Activated T-helper 1 cell treated with anti-CD3 and anti-CD28 coated beads, Interleukin-2, amount 50 U/mL, for 16 hours (primary cell): ENCODE measurements at places on chromosomes 4 and X.

- DNase-seq: no peak
Measured at GRCh38 chr4:41600243-41600912, 62.4 kb downstream of the LIMCH1 start.

GRCh38 chr4:2186133-2186864 lies 55.6 kb downstream of the HAUS3 start:
- no peak for DNase-seq

- DNase-seq: no peak
Measured at GRCh38 chrX:111339212-111339611, 68.9 kb upstream of the CAPN6 start.

GRCh38 chr4:52957835-52958631 lies 95.9 kb downstream of the RASL11B start:
- no peak for DNase-seq

DNA sequence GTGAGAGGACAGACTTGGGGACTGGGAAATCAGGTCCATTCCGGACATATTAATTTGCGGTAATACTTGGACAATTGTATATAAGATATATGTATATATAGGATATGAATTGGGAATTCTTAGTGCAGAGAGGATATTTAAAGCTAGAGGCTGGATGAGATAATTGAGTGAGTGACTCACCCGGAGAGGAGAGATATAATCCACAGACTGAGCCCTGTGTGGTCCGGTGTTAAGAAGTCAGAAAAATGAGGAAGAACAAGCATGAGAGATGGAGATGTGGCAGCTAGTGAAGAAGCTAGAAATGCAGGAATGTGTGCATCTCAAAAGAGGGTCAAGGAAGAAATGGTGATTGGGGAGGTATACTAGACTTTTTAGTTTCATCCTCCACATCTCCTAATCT lies 336.2 kb downstream of the SLC7A11 start:
- DNase-seq: no peak

- DNase-seq: no peak
Measured at GRCh38 chr4:174423257-174423944, 98.9 kb downstream of the HPGD start.

DNA sequence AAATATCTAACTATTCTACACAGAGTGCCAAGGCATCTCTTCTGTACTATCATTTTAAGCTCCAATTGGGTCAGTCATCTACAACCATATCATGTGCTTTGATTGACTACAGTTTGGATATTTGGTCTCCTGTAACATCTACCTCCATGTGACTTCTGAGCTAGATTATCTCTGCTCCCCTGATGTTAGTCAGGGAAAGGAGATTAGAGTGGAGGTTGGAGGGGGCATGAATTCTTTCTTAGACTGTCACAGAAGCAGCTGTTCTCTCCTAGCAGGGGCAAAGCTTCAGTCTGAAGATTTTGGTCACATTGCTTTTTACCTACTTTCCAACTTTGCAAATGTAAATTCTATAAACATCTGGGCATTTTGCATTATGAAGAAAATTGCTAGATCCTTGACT lies 62.6 kb upstream of the C4orf54 start:
- no peak for DNase-seq

- DNase-seq: no peak
Measured at GRCh38 chrX:8192276-8192675, 21.2 kb upstream of the VCX2 start.

DNA sequence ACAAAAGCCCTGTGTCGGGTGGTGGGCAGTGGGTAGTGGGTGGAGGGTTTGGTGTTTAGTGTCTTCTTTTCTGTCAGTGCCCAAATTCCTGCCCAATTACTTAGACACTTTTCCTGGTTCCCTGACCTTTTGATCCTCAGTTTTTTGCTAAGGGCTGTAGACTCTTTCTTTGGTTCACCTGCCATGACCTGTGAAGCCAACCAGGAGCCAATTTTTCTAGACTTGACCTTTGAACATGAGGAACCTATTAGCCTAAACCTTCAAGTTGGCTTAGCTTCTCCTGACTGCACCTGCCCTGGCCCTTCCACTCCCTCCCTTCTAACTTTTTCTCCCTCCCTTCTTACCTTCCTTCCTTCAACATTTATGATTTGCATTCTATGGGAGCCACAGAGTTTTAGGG lies 94.5 kb downstream of the MID1IP1 start:
- no peak for DNase-seq

- no peak for DNase-seq
Measured at GRCh38 chrX:136619899-136620505, 28.0 kb upstream of the CD40LG start.

GRCh38 chrX:49270249-49270921 lies 792 bp downstream of the PPP1R3F start:
- no peak for DNase-seq

- DNase-seq: no peak
Measured at GRCh38 chrX:109382332-109382731, 99.6 kb downstream of the GUCY2F start.

DNA sequence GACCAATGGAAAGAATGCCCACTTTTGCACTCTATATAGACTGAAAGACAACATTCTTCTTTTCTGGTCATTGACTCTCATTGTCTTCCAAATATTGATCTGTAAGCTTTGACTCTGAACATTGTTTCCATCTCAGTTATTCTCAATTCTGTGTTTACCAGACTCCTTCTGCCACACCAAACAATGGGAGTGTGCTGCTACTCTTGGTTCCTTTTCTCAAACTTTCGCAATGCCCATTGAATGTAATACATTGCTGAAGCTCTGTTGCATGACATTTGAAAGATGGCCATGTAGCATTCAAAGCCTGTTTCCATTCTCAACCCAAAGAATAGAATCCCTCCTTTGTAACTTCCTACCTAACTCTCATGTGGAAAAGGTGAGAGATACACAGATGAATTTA lies 136.2 kb downstream of the BTC start:
- DNase-seq: no peak

DNA sequence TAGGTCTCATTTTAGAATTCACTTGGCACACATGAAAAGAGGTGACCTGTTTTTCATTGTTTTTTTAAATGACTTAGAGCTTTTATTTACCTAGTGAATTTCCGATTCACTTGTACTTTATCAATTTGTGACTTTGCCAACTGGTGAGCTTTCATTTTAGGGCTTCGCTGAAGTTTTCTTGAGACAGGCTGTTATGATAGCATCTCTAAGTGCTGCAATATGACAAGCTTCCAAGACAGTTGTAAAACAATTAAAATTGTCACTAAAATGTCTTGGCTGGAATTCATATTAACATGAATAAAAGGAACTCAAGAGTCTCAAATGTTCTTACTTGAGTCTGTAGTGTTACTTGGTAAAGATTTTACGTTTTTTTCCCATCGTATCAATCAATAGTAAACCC lies 831.7 kb upstream of the GRID2 start:
- DNase-seq: no peak

DNA sequence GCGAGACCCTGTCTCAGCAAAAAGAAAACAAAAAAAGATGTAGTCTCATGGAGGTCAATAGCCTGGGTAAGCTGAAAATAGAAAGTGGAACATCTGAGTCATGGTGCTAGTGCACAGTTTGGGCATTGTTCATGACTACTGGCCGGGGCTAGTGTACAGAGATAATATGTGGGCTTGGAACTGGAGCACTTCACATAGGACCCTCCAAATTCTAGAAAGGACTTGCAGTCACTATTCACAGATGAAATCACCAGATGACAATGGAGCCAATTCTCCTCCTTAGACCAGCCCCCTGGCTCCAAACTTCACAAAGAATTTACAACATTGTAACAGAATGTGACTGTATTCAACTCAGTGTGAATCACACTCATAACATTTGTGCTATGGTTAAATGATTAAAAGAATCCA lies 367.8 kb upstream of the SLC7A11 start:
- no peak for DNase-seq

GRCh38 chr4:59060895-59061294 lies 1950.7 kb upstream of the IGFBP7 start:
- no peak for DNase-seq

DNA sequence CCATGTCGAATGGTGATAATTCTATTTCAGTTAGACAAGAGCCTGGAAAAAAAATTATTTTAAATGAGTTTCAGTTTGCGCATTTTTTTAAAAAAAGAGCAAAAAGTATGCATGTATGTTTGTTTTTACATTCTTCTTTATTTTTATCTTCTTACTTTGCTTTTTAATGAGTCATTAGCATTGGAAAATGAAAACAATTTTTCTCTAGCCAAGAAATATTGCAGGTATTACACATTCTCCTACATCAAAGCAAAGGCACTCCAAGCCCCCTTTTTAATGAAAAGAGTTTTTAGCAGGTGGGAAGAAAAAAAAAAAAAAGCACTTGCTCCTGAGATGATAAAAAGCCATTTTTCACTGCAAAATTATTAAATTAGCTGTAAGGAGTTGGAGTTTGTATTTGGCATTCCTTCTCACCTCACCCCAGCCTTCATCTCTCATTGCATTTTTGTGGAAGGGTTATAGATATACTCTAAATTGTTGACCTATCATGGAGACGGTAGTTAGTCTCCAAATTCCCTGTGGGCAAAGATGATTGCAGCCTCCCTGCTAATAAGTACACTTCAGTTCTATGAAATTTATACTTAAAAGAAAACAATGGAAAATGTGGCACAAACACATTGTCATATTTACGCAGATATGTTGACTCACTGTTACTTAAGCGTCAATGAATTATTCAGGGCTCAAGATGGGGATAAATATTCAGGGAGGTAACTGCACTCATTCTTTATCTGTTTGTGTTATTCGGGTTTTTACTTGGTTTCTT lies 43.8 kb downstream of the PALLD start:
- DNase-seq: no peak

DNA sequence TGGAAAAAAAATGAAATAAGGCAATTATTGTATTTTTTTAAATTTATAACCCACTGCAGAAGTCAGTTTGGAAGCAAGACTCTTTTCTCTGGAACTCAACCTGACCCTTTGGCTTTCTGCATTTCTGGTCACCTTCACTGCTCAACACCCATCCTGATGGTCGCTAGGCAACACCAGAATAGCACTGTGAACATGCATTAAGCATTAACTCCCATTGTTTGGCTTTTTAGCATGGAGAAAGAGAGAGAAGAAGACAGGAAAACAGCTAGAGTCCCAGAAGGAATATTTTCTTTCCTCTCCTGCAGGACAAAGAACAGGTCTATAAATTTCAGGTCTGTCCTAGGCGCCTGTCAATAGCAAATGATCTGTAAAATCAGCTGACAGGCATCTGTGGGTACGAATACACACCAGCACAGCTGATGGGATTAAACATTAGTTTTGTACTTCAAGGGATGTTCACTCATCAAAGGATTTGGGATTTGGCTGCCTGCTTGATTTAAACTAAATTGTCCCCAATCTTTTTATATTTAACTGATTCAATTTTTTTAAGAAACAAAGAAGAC lies 137.2 kb upstream of the ETNPPL start:
- DNase-seq: no peak

DNA sequence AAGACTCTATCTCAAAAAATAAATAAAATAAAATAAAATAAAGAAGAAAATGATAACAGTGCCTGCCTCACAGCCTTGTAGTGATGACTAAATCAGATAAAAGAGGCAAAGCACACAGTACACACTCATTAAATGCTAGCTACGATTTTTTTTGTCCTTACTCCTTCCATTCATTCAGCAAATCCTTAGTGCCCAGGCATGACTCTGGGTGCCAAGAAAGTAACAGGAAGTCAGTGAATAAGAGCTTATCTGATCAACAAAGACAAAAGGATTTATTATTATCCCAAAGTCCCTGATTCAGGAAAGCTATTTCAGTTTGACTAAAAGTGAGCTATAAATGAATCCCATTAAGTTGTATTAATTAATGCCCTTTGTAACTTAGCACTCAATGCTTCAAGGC lies 92.7 kb downstream of the SH3KBP1 start:
- no peak for DNase-seq

- no peak for DNase-seq
Measured at GRCh38 chrX:78125148-78125547, 14.3 kb downstream of the TAF9B start.

- DNase-seq: no peak
Measured at GRCh38 chr4:13872155-13872554, 244.6 kb upstream of the BOD1L1 start.

DNA sequence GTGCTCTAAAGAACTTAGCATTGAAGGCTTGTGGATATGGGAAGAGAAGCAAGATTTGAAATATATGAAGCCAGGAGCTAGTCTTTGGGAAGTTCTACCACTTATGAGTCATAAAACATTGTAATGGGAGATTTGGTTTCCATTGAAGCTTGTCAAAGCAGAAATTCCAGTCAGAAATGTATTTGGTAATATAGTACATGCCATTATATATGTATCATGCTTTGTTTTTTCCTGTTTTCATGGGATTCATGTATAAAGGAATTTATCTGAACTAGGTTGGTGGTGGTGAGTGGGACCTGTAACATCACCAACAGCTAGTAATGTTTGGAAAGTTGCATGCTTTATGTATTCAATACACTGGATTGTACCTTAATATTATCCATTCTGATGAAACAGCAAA lies 14.6 kb upstream of the DCAF8L2 start:
- DNase-seq: no peak

GRCh38 chrX:131034063-131034462 lies 24.1 kb upstream of the ARHGAP36 start:
- DNase-seq: no peak

- DNase-seq: no peak
Measured at GRCh38 chr4:139645458-139645857, 20.2 kb upstream of the MGST2 start.

GRCh38 chr4:128574706-128575105 lies 234.8 kb upstream of the JADE1 start:
- peak; percentile 22 for DNase-seq

- no peak for DNase-seq
Measured at GRCh38 chr4:120963449-120963848, 40.9 kb upstream of the PRDM5 start.

GRCh38 chr4:175871774-175872405 lies 59.8 kb upstream of the GPM6A start:
- no peak for DNase-seq

GRCh38 chr4:101175896-101176676 lies 171.2 kb downstream of the PPP3CA start:
- no peak for DNase-seq

DNA sequence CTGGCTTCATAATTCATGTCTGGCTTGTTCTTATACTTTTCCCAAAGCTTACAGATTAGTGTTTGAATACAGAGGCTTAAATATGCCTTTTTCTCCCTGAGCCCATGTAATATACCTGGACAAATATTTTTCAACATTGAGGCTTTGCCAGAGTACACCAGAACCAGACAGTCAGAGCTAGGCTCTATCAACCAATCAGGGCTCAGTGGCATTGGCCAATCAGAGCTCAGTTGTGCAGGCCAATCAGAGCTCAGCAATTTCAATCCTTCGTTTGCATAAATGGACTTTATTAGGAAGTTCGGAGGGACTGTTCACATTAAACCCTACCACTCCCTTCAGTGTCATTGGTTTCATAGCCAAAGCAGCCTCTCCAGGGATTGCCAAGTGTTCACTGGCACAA lies 51.2 kb upstream of the TMSB15B start:
- no peak for DNase-seq

- DNase-seq: no peak
Measured at GRCh38 chr4:77817304-77818072, 1.7 kb downstream of the CNOT6L start.

- no peak for DNase-seq
Measured at GRCh38 chr4:47882228-47882627, 32.2 kb downstream of the NFXL1 start.
